ENCODE measurements at places on chromosomes 16 and 17.

DNA sequence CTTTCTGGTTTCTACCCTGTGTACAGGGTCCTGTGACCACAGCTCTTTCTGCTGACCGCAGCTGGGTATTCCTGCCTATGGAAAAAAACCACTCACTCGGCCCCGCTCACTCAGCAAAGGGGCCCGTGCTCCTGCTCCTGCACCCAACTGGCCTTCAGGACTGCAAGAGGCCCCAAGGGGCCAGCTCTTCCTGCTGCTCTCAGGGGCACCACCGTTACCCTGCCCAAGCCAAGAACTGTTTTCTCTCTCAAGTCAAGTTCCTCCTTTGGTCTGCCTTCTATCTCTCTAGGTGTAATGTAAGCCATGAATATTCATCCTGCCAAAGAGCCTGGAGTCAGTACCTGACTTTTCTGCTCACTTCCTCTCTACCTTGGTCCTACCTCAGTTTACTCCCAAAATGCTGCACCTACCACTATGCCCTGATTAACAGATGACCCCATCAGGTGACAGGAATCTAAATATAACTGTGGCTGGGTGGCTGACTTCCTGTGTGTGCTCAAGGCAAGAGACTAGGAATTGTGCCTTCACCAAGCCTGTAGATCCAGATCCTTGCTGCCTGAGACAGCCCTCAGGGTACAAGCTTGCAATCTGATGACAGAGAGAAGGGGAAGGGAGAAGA, 20.4 kb upstream of the SCIMP start:
- no peak for DNase-seq

DNA sequence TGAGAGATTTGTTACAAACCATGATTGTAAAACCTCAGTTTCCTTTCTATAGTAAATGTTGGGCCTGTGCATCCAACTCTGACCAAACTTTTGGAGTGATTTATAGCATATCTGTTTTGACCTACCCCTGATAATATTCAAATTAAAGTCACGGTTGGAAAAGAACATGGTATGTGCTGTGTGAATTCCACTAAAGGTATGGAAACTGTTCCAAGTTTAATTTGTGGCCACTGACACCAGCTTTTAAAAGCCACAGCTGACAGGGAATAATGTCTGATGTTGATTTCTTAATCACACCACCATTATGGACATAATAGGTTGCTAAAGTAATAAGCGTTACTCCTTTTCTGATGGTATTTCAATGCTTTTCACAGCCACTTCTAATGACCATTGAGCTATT, 1215.9 kb downstream of the CDH8 start:
- DNase-seq: no peak

DNA sequence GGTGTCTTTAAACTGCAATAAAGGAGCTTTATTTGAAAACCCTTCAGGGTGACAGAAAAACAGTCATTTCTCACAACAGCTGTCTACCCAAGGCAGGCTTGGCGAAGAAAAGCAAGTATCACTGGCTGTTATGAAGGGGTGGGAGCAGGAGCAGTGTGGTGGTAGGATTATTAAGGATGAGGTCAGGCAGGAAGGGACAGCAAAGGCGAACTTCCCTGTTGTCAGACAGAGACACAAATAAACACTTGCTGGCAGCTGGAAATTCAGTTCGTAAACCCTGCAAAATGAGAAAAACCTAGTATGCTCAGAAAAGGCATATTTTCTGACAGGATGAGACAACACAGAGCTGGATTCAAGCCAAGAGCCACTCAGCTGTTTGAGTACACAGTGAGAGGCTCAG, 416.3 kb upstream of the CDH5 start:
- no peak for DNase-seq

- no peak for DNase-seq
Observed at GRCh38 chr17:77577491-77577890, 381.0 kb upstream of the TNRC6C start.

- DNase-seq: no peak
Observed at GRCh38 chr17:34403006-34403405, 40.0 kb upstream of the CCL1 start.

DNA sequence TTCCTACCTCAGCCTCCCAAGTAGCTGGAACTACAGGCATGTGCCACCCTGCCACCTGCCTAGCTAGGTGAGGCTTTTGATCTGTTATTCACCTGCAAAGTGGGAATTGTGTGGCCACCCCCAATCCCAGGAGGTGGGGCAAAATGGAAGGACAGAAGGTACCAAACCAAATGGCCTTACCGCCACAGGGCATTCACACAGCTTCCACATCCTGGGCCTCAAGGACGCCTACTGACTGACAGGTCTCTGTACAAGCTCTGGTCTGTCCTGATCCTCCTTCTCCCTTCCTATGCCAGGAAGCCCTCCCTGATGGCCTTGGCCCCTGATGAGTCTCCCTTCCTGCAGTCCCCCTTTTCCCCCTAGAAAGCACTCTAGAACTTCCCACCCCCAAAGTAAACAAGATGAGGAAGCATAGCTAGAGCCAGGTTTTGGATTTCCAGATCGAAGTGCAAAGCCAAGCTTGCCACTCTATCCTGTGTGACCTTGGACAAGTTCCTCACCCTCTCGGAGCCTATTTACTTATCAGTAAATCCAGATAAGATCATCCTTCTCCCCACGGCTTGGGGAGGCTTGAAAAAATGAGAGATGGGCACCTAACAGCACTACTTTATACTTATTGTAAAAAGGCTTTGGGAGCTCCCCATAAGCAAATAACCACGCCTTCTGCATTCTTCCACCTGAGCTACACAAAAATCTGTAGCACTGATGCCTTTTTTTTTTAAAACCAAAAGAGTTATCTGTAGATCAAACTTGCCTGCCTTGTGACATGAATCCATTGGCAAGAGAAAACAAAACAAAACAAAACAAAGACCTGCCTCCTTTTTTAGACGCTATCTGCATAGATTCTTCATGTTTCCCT, 4.5 kb downstream of the PLLP start:
- DNase-seq: no peak

GRCh38 chr16:85465328-85466303, 147.5 kb upstream of the GSE1 start:
- DNase-seq: no peak

- DNase-seq: no peak
Observed at GRCh38 chr17:10812674-10813073, 8.8 kb upstream of the TMEM238L start.

- no peak for DNase-seq
Observed at GRCh38 chr16:12531937-12532336, 271.8 kb downstream of the CPPED1 start.

GRCh38 chr16:49623501-49624266, 232.2 kb downstream of the ZNF423 start:
- no peak for DNase-seq

- no peak for DNase-seq
Observed at GRCh38 chr17:1055751-1056645, 59.1 kb downstream of the TIMM22 start.

GRCh38 chr16:25798065-25798464, 106.3 kb downstream of the HS3ST4 start:
- DNase-seq: no peak

GRCh38 chr17:30104575-30105339, 11.9 kb upstream of the NSRP1 start:
- DNase-seq: peak; percentile 73

DNA sequence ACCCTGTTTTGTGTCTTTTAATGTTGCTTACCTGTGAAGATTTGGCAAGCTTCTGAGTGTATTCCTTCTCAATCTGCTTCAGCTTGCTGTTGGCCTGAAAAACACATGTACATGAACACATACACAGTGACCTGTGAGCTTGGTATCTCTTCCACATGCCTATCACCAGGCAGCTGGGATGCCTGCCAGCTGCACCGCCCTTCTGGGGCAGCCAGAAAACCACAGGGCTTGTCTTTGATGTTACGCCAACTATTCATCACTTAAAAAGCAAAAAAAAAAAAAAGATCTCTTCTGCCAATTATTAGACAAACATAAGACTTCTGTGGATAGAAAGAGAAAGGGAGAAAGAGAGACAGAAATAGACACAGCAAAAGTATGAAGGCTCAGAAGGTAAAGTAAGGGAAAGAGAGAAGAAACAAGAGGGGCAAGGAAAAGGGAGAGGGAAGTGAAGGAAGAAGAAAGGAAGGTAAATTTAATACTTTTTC, 189.2 kb upstream of the AXIN2 start:
- DNase-seq: no peak

GRCh38 chr17:44900894-44901293, 1.6 kb upstream of the EFTUD2 start:
- no peak for DNase-seq

GRCh38 chr16:10037751-10038150, 144.5 kb downstream of the GRIN2A start:
- DNase-seq: no peak

DNA sequence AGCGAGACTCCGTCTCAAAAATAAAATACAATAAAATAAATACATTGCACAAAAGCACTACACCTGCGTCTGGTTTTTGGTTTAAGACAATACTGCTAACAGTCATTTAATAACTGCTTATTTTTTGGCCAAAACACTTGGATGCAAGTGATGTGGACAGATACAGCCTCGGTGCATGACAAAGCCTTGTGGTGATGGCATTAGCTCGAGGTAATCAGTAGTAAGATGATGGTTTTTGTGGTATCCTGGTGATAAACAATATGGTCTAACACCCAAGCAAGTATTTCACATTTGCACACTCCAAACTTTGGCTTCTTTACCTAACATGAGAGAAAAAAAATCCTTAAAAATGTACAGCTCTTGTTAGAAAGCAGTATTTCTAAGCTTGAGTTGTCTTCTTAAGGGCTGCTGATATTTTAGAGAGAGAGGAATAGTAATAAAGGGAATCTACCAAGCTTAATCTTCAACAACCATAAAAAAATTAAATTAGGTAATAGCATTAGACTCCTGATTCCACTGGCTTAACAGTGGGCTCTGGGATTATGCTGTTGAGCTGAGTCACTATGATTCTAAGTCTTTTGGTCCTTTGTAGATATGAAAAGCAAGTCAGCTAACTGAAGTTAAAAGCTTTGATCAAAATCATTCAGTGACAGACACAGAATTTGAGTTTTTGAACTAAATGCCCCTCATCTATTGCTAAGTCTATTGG, 111.1 kb downstream of the VPS53 start:
- DNase-seq: no peak

DNA sequence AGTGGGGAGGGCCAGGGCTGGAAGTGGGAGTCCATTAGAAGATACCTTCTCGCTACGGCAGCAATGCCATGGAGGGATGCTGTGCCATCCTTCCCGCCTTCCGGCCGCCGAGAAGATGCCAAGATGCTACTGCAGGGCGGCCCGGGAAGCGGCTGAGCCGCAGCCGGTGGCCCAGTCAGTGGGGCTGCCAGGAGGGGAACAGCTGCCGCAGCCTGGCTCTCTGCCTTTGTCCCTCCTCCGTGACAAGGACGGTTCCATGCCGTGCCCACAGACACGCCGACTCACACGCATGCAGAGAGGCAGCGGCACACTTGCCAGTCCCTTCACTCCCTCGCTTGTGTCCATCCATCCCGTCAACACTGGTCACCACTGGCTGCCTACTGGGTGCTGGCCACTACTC, 20.2 kb upstream of the NCBP3 start:
- no peak for DNase-seq

DNA sequence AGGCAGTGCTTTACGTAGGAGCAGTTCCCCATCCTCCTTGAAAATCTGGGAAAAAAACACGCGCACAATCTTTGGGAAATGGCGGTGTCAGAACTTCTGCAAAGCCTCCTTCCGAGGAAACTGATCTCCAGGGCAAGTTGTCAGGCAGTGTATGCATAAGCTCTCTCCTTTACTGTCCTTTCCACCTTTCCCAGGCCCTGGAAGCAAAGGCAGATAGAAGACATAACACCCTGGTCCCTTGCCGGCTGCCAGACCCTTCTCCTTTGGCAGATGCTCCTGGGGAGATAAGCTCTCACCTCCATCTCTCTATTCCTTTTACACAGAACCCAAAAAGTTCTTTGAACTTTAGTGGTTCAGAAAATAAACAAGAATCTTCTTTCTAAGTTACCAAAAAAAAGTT, 12.4 kb downstream of the TOB1 start:
- DNase-seq: no peak

DNA sequence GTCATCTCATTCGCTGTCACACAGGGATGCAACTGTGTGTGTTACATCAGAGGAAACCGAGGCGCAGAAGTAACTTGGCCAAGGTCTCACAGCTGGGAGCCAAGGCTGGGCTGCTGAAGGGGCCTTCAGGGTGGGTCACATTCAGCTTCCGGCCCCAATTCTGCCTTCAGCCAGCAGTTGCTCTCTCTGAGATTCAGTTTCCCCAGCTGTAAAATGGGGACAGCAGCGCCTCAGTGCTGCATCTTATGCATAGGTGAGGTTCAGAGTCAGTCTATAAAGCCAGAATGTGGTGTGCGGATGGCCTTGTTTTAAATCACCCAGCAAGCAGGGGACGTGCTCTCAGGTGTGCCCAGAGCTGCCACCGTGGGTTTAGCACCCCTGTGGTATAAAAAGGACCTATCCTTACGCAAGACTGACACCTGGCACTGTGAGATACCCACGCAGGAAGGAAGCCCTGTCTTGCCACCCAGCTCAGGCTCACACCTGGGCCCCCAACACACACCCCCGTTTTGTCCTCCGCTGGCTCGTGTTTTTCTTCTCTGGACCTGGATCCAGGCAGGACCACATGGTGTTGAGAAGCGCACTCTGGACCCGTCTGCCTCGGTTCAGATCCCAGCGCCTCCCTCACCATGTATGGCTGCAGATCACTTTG, 94.6 kb upstream of the GSE1 start:
- no peak for DNase-seq

- DNase-seq: no peak
Observed at GRCh38 chr16:88685156-88686061, 898 bp downstream of the SNAI3 start.

DNA sequence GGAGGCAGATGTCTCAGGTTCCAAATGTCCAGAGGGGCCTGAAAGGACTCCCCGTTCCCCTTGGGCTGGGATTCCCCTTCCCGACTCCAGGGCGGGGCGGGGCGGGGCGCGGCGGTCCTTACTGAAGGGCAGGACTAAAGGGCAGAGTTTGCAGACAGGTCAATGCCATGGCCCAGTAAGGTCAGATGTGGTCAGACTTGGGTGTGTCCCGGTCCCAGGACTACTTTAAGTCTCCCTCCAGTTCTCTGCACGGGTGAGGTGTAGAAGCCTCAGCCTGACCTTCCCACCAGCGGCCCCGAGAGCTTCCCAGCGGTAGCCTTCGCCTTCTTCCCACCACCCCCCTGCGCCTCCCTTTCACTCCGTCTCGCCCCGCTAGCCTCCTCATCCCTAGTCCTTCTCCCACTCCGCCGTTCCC, 532 bp downstream of the KDM6B start:
- DNase-seq: no peak

DNA sequence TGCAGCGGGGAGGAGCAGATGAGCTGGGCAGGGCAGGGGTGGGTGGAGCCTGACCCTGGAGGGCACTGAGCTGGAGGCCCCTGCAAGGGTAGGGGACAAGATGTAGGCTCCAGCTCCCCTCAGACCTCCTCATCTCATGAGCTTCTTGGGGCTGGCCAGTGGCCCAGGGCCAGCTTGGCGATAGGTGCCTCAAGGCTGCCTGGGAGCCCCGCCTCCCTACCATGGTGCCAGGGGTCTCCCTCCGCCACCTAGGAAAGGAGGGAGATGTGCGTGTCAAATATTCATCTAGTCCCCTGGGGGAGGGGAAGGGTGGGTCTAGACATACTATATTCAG, 3.9 kb downstream of the HIRIP3 start:
- DNase-seq: no peak

- DNase-seq: no peak
Observed at GRCh38 chr16:66133643-66134338, 232.7 kb upstream of the CDH5 start.
